Gastrocnemius medialis (tissue), 4 donors: ENCODE measurements at places on chromosomes 6 and 20.

- no peak for DNase-seq
These were observed 732.2 kb downstream of the CBLN4 start for GRCh38 chr20:55273149-55273548.

DNA sequence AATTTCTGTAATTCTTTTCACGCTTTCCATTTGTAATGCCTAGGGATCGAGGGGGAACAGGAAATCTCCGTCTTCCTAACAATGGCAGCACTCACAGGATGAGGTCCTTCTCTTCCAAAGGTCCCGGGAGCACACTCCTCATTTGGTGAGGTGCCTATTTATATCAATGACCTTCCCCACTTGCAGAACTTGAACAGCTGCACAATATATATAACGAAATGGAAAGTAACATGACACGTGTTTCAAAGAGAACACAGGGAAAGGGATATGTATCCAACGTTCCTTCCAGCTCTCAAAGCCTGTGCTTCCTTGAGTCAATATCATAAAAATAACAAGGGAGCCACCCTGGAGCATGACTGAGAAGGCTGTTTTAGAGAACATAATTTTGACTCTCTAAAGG is 78.6 kb upstream of the RBM24 start:
- peak; percentile 79 for DNase-seq

DNA sequence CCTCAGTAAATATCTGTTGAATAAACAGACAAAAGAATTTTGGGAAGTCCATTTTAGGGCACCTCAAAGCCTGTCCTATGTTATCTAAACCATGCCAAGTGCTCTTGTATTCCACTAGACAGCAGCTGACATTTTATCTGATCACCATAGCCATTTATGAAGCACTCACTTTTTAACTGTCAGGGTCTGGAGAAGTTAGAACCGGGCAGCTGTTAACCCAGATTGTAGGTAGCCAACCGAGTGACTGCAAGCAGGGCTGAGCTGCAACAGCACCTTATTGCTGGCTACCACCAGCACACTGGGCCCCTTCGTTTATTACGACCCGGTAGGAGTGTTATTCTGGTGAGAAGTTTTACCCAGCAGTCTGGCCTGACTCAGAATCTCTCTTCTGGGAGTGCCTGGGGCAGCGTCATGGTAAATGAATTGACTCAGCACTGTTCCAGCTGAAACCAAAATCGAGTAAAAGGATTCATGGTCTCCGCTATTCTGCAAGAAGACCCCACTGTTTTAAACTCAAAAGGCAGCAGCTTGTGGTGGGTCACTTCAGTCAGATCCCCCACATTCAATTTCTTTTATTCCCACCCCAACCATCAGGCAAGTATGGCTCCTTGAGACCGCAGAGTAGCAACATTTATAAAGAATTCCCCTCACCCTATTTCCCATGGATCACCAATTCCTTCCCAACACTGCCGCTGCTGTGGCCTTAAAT is 1.7 kb downstream of the UBE2V1 start:
- no peak for DNase-seq

- no peak for DNase-seq
These were observed 35.4 kb upstream of the ZNFX1 start for GRCh38 chr20:49313283-49313682.

DNA sequence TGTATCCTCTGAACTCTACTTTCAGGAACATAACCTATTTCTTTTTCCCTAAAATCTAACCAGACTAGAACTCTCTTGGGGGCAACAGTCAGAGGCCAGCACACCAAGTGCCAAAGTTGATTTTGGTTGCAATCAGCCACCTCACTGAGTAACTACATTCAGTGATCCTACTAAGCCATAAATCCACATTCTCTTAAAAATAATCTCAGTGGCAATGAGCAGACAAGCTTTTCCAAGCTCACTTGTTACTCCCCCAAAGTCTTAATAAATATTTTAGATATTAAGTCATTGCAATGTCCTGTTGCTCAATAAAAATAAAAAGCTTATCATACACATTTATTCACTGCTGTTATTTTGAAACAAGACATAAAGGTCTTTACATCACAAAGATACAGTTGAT is 9.8 kb downstream of the RGS17 start:
- DNase-seq: no peak

DNA sequence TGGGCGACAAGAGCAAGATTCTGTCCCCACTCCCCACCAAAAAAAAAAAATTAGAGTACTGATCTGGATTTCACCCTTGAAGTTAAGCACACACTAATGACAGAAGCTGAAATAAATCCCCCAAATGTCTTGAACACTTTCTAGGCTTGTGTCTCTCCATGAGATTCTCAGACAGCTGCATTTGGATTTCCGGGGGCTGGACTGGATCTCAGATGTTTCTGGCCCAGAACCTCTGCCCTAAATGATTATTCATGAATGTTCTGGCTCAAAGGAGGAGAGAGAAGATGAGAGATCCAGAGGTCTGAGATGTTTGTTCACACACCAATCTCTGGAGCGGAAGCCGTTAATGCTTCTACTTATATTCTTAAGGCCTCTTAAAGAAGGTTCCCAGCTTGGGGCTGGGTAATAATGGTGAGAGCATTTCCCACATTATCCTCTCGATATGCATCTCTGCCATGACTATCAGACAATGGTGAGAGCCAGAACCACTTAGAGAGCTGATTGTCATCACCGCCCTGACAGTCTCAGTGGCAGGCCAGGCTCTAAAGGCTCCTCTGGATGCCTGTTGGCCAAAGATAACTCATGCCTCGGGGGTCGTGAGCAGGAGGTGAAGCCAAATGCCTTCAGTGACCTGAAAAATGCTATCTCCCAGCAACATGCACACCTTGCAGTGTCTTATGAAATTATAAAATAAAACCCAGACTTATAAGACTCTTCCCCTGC is 127.9 kb upstream of the AGPAT4 start:
- DNase-seq: no peak

DNA sequence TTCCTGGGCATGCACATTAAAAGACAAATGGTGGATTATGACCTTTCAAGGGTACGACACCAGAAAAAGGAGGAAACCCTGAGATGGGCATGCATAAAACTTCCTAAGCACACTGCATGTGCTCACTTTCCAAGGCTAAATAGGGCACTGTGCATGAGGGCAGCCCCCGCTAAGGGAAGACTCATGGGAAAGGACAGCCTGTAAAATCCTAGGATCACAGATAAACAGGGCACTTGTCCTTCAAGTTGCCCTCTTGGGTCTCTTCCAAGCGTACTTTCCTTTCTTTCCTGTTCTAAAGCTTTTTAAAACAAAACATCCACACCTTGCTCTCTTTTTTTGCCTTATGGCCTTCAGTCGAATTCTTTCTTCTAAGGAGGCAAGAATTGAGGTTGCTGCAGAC is 106.5 kb upstream of the SYNCRIP start:
- no peak for DNase-seq

DNA sequence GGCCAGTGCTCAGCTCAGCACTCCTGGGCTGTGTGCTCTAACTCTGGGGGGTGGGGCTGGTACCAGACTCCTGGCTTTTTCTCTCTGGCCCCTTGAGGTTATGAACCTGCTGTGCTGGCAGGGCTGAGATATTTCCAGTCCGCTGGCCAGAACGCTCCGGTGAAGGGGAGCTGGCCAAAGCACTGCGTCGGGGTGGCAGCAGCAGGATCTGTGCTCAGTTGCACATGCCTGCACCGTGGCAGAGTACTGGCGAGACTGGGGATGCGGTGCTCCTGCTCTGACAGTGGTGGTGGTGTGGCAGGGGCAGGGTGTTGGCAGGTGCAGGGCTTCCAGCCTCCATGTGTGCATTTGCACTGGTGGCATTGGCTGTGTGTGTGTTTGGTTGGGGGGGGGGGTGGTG is 374.4 kb downstream of the PHF3 start:
- DNase-seq: no peak

DNA sequence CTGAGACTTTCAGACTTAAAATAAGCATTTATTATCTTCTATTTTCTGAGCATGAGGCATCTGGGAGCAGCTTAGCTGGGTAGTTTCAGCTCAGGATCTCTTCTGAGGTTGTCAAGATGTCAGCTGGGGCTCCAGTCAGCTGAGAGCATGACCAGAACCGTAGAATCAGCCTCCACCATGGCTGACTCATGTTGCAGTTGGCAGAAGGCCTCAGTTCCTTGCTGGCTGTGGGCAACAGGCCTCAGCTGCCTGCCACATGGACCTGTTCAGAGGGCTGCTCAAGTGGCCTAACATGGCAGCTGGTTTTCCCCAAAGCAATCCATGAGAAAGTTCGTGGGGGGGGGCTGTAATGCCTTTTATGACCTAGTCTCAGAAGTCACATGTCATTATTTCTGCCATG is 142.3 kb downstream of the LY86 start:
- peak; percentile 93 for DNase-seq

GRCh38 chr20:17843246-17844132 is 125.1 kb downstream of the SNX5 start:
- DNase-seq: no peak

DNA sequence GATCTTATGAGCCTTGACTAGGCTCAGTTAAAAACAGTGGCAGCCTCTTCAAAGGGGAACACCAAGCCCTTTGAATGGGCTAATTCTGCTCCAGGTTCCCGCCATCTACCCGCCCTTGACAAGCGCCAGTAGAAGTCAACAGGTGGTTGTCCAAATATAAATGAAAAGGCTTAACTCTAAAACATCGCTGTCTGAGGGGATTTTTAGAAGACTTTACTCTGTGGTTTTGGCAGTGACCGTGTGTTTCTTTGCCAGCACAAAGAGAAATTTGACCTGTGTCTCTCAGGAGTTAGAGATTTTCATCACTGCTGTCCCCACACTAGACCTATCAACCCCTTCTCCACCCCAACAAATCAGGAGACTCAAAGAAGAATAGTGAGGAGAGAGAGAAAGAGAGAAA is 19.8 kb upstream of the SIM1 start:
- no peak for DNase-seq

DNA sequence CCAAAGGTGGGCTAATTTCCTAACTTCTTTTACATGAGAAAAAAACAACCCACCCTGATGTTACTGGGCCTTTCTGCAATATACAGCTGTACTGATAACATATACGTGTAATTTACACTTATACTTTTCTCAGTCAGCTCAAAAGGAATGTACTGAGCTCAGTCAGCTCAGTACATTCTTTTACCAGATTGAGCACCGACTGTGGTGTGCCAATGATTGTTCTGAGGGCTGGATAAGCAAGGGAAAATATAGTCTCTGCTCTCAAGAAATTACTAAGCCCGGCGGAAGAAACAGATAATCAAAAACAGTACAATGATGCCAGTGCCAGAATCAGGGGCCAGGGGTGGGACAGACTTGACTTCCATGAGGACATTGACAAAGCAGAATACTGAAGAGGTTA is 10.0 kb upstream of the BLOC1S5 start:
- no peak for DNase-seq

GRCh38 chr20:12255461-12255970 is 337.8 kb downstream of the BTBD3 start:
- no peak for DNase-seq

- no peak for DNase-seq
These were observed 11.3 kb downstream of the SERPINB6 start for GRCh38 chr6:2959909-2960719.

- DNase-seq: no peak
These were observed 49.6 kb upstream of the SNAP91 start for GRCh38 chr6:83758533-83758932.

DNA sequence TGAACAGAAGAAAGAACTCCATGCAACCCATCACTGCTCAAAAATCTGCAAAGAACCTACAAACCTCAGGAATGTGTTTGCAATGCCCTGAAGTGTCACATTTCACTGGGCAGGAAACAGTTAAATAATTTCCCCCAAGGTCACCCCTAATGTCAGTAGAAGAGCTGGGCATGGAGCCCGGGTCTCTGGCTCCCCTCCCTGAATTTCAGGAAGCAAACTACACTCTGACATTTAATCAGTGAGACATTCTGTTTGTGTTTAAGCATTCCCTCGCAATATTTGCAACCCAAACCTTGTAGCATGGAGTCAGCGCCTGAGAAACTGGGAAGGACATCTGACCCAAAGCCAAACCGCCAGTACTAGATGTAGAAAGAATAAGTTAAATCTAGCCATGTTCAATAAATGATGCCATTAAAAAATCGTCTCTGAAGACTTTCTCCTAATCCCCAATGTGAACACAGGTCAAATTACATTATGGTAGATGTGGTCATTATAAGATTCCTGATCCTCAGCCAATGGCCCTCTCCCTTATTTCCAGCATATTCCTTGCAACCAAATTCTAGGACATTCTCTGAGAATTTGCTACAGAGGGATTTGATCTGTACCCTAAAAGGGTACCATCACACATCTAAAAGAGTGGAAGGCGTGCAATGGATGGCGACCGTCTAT is 91.2 kb upstream of the ADTRP start:
- DNase-seq: no peak

- no peak for DNase-seq
These were observed 13.4 kb downstream of the UBE2V1 start for GRCh38 chr20:50099565-50099991.

DNA sequence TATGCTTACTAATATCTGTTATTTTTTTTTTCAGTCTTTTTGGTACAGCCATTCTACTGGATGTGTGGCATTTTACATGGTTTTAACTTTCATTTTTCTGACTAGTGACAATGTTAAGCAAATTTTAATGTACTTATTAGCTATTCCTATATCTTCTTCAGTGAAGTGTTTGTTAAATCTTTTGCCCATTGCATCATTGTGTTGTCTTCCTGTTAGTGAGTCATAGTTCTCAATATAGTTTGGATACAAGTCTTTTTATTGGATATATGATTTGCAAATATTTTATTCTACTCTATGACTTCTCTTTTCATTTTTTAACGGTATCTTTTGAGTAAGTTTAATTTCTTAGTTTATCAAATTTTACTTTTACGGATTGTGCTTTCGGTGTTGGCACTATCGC is 519.4 kb downstream of the CDKAL1 start:
- DNase-seq: no peak

GRCh38 chr20:1334761-1335160 is 5.8 kb upstream of the SDCBP2 start:
- DNase-seq: no peak

DNA sequence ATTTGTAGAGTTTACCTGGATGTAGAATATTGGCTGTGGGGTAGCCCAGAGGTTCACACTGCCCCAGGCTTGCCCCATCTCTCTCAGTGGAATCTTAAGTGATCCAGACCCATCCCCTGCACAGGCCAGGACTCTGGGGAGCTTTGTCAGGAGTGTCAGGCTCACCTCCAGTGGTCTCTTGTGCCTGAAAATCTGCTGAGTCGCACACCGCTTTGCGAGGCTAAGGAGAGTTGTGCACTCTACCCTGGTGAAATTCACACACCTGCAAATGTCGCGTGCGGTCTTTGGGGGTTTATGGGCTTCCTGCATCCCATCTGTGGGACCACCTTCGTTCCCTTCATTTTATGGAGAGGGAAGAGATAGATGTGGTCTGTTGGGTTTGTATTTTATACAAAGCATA is 63.6 kb upstream of the KIF25 start:
- no peak for DNase-seq

GRCh38 chr6:3318226-3318625 is 59.5 kb downstream of the PSMG4 start:
- DNase-seq: no peak

GRCh38 chr6:43986177-43986825 is 141.0 kb downstream of the MRPL14 start:
- DNase-seq: no peak

DNA sequence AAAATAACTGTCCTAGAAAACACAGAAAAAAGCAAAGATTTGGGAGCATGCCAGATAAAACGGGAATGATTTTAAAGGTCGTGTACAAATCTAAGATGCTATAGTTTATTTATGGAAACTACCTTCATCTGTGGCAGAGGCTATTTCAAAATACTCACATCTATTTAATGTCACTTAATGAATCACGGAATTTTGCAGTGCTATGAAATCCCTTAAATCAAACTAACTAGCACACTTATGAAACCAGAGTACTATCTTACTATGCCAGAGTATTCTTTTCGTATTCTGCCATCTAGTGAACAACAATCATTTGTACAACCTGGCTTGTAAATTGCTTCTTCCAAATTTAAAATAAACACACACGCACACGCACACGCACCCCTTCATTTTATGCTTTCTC is 77.9 kb upstream of the BMP5 start:
- DNase-seq: no peak
